Activated CD4-positive, alpha-beta T cell treated with anti-CD3 and anti-CD28 coated beads for 4 hours (primary cell): ENCODE measurements at places on chromosomes 16 and 17.

DNA sequence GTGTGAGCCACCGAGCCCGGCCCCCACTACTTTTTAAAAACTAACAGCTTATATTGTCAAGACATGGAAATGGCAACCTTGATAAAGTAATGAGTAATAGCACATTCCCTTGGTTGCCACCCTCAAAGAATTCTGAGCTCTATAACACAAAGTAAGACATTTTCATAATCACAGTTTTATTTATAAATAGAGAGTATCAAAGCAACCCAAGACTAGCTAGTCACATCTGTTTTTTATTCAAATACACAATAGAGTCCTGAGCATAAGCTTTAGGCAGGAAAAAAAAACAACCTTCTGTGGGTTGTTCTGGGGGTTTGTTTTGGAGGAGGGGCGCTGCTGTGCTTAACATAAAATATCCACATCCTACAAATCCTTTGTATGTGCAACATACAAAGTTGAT is 68.7 kb downstream of the CEP95 start:
- DNase-seq = no peak

DNA sequence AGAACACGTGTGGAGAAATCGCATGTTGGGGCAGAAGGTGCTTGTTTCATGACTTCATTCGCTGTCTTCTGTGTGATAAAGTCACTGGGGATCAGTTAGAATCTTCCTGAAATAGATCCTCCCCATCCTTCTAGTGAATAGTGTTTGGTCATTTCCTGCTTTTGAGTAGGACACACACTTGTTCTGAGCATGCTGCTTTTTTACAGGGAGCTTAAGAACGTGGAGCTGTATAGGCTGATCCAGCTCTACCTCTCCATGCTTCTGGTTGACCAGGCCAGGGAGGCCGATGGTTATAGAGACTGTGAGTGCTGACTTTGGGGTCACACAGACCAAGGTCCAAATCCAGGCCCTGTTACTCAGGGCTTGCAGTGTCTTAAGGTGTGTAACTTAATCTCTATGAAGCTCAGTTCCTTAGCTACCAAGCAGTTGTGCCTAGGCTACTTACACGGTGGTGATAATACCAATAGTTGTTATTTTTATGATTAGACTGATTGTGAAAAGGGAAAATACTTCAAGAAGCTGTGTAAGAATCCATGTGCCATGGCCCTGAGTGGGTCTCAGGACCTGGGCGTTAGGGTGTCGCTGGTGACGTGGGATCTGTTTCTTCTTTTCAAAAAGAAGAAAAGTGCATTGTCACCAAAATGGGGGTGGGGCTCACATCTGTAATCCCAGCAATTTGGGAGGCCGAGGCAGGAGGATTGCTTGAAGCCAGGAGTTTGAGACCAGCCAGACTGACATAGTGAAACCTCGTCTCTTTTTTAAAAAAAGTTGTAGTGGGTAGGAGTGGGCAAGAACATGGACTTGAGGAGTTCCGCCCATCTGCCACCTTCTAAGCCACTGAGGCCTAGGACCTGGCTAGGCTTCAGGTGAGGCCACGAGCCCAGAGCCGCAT is 64.1 kb upstream of the LGALS9 start:
- no peak for DNase-seq

DNA sequence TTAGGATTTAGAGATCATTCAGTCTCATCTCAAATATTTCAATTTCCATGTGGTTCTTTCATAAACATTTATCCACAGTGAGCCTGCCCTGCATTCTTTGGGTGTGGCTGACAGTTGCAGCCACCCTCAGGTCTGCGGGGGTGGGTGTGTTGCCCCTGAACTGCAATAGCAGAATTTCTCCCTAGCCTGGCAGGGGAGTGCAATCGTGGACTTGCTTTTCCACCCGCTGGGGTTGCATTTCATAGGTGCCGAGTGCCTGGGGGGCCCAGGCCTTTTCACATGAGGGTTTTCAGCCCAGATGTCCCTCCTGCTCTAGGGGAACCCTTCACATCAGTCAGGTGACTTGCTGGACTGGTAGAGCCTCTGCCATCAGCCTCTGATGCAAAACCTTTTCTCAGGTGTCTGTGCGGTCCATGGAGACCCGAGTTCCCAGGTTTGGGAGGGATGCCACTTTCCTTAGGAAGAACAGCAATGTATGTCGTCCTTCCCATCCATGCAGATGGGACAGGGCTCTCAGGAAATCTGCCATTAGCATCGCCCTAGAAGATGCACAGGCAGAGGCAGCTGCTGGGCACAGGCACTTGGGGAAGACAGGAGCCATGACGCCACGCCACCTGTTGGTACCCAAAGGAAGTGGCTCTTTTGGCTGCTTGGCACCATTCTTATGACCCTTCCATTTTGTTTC is 2.4 kb upstream of the USP36 start:
- peak; percentile 54 for DNase-seq

DNA sequence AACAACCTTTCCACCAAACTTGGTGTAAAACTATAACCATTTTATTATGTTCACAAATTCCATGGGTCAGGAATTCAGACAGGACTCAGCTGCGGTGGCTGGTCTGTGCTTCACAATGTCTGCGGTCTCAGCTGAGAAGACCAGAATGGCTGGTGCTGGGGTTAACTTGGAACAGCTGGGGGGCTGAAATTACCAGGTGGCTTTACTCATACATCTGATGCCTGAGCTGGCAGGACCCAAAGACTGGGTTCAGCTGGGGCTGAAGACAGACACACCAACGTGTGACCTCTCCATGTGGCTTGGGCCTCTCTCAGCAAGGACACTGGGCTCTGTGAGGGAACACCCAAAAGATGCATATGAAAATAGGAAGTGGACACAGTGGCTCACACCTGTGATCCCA is 5.7 kb upstream of the HID1 start:
- no peak for DNase-seq

GRCh38 chr16:89349947-89350633 is 132.6 kb downstream of the ZNF778 start:
- DNase-seq = no peak

DNA sequence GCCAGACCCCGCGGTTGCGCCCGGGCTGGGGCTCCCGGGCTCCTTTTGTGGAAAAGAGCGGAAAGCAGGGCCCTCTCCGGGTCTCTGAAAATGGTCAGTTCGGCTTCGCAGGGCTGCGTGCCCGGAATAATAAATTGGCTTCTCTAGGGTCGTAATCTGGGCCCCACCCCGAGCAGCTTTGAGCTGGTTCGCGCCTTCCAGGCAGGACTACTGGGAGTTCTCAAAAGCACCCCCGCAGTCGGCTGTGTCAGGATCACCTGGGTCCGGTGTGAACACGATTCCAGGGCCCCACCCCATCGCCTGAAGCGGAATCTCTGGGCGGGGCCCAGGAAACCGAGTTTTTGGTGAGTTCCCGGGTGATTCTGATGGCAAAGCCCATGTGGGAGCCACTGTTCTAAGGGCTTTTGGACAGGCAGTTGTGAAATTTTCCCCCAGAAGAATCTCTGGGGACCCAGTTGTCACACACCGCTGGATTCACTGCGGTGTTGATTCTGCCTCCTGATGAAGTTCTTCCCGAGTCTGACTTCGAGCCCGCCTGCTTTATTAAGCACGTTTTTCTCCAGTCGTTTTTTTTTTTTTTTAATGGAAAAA is 77.0 kb downstream of the MRC2 start:
- DNase-seq = peak; percentile 9

- DNase-seq = peak; percentile 77
Observed at GRCh38 chr17:74981979-74982662, 5.3 kb upstream of the CDR2L start.

DNA sequence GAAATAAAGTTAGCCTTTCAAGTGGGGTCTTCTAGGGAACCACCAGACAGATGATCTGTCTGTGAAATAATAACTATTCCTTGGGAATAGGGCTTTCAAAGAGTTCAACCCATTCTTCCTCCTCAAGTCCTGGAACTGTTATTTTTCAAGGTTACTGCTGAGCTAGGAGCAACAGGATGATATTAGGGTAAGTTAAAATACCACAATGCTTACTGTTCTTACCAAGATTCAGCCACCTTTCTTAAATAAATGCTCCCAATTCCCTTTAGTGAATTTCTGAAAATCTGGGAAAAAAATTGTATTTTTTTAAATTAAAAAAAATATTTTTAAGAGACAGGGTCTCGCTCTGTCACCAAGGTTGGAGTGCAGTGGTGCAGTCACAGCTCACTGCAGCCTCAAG is 26.9 kb upstream of the ALDH3A2 start:
- DNase-seq = no peak

GRCh38 chr17:44793885-44794842 is 35.4 kb downstream of the ADAM11 start:
- no peak for DNase-seq

- DNase-seq = no peak
Observed at GRCh38 chr17:19799796-19800195, 51.7 kb upstream of the ALDH3A1 start.

GRCh38 chr17:4241535-4241934 is 22.2 kb downstream of the ANKFY1 start:
- no peak for DNase-seq

- no peak for DNase-seq
Observed at GRCh38 chr17:21213638-21214014, 335 bp downstream of the TMEM11 start.

DNA sequence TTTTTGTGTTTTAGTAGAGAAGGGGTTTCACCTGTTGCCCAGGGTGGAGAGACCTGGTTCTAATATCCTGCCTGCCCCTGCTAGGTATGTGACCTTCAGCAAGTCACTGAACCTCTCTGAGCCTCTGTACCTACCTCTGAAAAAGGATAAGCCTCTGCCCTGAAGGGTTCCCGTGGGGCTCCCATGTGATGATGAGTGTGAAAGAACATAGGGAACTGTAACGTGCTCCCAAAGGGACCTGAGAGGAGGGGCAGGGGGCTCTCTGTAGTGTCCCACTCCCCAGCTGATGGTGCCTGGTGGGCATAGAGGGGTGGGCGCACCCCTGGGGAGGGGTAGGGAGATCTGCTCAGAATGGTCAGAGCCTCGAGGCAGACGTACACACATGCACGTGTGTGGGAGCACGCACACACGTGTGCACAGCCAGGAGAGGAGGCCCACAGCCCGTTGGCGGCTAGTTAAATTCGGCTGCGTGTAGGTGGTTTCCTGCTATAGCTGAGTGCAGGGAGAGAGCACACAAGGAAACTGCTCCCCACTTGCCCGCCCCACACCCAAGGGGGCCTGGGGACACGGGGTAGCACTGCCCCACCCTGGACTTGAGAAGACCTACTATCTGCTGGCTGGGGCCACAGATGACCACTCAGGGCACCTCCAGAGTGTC is 6.7 kb downstream of the KCNH4 start:
- DNase-seq = no peak

GRCh38 chr16:28237754-28238357 is 26.1 kb upstream of the XPO6 start:
- no peak for DNase-seq

DNA sequence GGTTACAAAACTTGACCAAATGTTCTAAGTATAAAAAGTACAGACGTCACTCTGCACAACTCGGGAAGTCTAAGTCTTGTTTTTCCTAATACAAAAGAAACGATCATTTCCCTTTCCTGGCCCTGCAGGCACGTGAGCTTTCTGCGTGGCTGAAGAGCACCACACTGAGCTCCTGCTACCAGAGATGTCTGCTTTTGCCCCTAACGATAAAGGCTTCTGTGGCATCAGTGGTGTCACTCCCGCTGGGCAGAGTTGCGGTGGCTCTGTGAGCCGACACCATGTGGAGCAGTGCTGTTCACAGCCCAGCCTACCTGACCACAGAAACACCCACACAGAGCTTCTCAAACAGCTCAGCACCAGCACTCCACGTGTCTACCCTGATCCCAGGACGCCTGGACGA is 20.5 kb downstream of the EMC8 start:
- DNase-seq = no peak

DNA sequence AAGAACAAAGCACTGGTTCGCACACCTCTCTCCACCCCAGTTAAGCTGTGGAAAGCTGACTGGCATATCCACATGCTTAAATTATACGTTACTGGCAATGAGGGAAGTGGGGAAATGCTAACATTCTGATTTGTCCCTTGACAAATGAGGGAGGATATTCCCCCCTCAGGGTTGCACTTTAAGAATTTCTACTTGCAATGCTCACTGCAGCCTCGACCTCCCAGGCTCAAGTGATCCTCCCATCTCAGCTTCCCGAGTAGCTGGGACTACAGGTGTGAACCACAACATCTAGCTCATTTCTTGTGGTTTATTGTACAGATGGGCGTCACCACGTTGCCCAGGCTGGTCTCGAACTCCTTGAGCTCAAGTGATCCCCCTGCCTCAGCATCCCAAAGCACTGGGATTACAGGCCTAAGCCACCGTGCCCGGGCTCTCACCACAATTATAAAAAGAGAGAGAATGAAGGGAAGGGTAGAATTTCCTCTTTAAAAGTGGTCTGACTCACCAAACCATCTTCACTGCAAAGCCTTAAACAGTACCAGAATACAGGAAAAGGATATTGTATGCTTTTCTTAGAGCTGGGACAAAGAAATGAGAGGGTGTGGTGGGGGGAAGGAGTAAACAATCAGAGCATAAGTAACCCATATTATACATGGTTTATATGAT is 38.9 kb downstream of the KANSL1 start:
- DNase-seq = no peak

GRCh38 chr17:74994440-74994839 is 7.0 kb downstream of the CDR2L start:
- DNase-seq = no peak

GRCh38 chr17:57604771-57605674 is 140.1 kb downstream of the CCDC182 start:
- peak; percentile 22 for DNase-seq

DNA sequence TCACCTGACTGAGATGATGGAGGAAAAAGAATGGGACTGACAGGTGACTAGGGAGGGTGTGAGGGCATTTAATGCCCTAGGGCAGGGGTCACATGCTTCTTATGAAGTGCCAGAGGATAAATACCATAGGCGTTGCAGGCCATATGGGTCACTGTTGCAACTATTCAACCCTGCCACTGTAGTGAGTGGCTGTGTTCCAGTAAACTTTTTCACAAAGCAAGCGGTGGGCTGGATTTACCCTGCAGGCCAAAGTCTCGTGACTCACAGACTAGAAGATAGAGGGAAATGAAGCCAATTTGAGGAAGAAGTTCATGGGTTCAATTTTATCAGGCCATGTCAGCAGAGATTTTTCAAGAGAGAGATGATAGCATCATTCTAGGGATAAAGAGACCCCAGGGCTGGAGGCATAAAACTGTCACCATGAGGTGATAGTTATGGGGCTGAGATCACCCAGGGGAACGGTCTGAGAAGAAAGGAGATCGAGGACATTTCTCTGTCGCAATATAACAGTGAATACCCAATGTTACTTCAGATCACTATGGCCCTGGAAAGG is 8.6 kb downstream of the ARHGAP17 start:
- no peak for DNase-seq

- DNase-seq = no peak
Observed at GRCh38 chr16:7316281-7316888, 16.3 kb upstream of the RBFOX1 start.

- no peak for DNase-seq
Observed at GRCh38 chr16:69590590-69590989, 24.8 kb downstream of the NFAT5 start.

- no peak for DNase-seq
Observed at GRCh38 chr17:42835732-42836131, 2.5 kb downstream of the PSME3 start.

- no peak for DNase-seq
Observed at GRCh38 chr16:66481081-66481942, 54.2 kb downstream of the BEAN1 start.

GRCh38 chr17:2068519-2069051 is 13.7 kb downstream of the HIC1 start:
- DNase-seq = no peak

DNA sequence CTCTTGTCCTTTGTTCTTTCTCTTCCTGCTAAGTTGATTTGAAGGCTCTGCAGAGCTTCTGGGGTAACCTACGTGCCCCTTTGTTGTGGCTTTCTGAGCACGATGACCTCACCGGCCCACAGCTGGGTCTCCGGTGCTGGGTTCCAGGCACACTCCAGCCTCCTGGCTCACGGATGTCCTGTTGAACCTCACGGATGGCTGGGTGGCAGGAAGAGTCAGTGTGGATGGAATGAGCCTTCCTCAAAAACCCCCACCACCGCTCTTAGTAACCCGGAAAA is 116.0 kb downstream of the SOCS1 start:
- DNase-seq = peak; percentile 13
